ENCODE measurements at places on chromosomes 6 and 20.

DNA sequence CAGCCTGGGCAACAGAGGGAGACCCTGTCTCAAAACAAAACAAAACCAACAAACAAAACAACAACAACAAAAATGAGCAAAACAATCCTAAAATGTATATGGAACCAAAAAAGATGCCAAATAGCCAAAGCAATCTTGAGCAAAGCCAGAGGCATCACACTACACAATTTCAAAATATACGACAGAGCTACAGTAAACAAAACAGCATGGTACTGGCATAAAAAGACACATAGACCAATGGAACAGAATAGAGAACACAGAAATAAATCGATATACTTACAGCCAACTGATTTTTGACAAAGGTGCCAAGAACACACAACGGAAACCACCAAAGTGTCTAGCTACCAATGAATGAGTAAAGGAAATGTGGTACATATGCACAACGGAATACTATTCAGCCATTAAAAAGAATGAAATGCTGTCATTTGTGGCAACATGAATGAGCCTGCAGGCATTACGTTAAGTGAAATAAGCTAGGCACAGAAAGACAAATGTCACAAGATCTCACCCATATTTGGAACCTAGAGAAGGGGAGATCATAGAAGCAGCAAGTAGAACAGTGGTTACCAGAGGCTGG, 16.4 kb downstream of the PXDC1 start:
- no peak for DNase-seq

DNA sequence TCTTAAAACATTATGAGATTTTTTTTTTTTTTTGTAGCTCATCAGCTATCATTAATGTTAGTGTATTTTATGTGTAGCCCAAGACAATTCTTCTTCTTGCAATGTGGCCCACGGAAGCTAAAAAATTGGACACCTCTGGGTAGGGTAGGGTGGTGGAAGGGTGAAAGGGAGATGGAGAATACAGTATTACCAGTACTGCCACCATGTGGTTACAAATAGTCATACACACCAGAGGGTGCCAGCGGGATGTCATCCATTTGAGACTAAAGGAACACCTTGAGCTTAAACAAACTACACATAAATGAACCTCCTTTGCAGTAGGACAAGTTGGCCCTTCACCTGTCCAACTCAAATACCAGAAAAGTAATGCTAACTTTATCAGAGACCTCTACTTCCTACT, 601.9 kb downstream of the HTR1B start:
- DNase-seq: no peak

GRCh38 chr6:155380666-155381332, 66.5 kb upstream of the TFB1M start:
- no peak for DNase-seq

DNA sequence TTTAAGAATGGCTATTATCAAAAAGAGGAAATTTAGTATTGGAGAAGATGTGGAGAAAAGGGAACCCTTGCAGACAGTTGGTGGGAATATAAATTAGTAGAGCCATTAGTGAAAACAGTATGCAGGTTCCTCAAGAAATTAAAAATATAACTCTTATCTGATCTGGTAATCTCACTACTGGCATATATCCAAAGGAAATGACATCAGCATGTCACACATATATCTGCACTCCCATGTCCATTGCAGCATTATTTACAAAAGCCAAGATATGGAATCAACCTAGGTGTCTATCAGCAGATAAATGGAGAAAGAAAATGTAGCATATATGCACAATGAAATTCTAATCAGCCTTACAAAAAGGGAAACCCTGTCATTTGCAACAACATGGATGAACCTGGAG, 2.6 kb downstream of the SIRPG start:
- DNase-seq: no peak

- no peak for DNase-seq
Measured at GRCh38 chr20:55701467-55701866, 303.9 kb downstream of the CBLN4 start.
